A549 (cell line): ENCODE measurements at places on chromosomes 13 and 19.

- no peak for DNase-seq
Observed at GRCh38 chr19:21910318-21910717, 74.3 kb upstream of the ZNF43 start.

DNA sequence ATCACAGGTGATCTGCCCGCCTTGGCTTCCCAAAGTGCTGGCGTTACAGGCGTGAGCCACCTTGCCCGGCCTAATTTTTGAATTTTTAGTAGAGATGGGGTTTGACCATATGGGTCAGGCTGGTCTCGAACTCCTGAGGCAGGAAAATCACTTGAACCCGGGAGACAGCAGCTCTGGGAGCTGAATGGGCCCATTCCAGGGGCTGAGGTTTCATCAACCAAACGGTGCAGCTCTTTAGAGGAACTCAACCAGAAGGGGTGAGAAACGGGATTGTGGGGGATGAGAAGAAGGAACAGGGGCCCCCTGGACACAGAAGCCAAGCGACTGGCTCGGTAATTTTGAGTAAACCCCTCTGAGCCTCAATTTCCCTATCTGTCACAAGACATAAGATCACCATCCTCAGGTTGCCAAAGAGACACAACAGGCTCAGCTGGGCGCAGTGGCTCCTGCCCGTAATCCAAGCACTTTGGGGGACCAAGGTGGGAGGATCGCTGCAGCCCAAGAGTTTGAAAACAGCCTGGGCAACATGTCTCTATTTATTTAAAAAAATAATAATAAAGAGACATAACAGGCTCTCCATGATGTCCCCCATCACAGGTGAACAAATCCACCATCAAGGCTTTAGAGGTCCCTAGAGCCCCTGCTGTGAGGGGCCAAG is 562 bp downstream of the IQCN start:
- DNase-seq = no peak

DNA sequence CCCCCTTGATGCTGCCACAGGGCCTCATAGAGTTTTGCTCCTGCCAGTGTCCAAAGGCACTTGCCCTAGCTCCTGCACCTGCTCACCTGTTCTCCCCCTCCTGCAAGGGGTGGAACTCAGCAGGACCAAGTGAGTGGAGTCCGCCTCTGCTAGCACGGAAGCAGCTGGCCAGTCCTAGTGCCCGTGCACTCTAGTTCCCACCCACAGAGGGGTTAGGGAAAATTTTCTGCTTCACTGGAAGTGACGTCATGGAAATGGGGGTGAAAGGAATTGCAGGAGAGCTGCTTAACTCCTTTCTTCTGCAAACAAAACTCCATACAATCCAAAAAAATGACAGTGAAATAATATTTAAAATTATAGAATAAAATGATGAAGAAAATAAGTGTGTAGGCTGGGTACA is 609.7 kb upstream of the SLITRK1 start:
- no peak for DNase-seq

DNA sequence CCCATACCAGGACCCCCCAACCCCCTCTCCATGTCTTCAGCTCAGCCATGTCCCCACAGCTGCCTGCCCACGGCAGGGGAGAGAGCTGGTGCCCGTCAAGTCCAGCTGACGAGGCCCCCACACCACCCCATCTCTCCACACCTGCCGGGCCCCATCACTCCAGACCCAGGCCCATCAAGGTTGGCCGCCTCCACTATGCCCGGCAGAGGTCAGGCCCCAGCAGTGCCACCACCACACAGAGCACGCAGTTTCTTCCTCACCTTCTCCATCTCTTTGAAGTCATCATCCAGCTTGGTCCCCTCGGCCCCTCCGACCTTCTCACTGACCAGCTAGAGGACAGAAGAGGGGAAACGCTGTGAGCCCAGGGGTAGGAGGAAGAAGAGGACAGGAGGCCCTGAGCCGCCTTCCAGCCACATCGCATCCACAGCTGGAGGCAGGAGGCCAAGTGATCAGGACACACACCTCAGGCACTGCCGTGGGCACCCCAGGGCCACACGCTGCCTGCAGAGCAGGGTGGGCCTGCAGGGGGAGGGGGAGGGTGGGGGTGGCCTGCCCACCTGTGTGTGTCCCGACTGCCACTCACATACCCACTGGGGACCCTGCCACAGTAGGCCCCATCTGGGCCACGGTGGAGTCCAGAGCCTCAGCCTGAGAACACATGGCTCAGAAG is 23.4 kb downstream of the MPND start:
- no peak for DNase-seq

- no peak for DNase-seq
Observed at GRCh38 chr19:35265900-35266519, 2.8 kb upstream of the USF2 start.

DNA sequence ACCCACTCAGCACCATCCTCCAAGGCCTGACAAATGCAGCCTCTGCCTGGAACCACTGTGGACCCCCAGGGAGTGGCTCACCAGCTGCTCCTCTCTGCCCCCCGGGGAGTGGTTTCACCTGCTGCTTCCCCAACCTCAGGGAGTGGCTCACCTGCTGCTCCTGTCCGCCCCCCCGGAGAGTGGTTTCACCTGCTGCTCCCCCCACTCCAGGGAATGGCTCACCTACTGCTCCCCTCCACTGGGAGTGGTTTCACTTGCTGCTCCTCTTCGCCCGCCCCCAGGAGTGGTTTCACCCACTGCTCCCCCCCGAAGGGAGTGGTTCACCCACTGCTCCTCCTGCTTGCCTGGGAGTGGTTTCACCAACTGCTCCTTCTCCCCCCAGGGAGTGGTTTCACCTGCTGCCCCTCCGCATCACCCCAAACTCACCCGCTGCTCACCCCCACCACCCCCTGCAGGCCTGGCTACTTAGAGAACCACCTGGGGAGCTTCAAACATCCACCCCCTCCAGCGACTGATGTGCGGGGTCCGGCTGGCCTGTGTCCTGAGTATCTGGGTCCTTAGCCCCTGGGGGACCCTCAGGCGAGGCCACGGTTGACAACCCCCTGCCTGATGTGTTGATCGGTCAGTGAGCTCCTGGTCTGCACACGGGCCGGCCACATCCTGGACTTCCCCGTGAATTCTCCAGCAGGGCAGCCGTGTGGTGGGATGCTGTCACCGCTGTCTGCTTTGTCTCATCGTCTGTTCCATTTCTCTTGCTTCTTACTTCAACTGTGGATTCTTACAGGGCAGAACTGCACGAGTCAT is 14.6 kb upstream of the TMEM255B start:
- no peak for DNase-seq

DNA sequence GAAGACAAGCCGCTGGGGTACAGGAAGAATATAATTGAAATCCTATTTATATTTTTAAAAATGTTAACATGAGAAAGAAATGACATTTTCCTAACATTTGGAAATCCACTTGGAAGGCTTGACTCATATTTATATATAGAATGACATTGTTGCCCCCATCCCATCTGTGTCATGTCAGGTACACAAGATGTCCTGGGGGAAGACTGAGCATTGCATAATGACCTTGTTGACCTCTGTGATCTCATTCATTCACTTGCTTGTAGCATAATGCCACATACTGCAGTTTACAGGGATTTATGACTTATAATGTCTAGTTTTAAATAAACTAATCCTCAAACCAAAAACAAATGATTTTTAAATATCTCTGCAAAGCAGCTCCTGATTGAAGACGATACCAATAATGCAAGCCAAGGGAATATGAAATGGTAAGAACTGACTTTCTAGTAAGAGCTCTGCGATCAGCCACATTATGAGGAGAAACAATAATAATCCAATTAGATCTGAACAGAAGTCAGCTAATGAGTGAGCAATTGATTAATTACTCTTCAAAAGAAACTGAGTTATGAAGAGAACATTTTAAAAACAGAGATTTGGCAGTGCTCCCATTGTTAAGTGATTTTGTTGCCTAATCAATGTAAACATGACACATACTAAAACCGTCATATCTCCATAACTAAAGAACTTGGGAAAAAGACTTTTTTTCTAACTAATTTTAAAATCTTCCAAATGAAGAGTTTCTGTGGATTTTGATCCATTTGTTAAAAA is 21.2 kb upstream of the VWA8 start:
- no peak for DNase-seq

DNA sequence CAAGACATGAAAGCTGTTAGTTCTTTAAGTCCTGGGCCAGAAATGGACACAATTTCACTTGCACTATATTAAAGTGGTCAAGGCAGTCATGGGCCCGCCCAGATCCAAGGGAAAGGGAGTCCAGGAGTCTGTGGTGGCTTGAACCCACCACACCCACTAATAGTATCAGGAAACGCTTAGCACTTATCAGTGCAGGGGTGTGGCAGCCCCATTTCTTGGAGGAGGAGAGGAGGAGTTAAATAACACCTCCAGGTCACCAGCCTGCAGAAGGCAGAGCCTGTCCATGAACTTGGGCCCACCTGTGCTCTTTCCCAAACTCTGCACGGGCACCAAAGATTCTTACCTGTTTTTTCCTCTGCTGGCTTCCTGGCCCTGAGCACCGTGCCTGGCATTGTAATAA is 5.4 kb upstream of the NTN5 start:
- DNase-seq = no peak

GRCh38 chr13:47004027-47004426 is 107.2 kb upstream of the HTR2A start:
- no peak for DNase-seq

DNA sequence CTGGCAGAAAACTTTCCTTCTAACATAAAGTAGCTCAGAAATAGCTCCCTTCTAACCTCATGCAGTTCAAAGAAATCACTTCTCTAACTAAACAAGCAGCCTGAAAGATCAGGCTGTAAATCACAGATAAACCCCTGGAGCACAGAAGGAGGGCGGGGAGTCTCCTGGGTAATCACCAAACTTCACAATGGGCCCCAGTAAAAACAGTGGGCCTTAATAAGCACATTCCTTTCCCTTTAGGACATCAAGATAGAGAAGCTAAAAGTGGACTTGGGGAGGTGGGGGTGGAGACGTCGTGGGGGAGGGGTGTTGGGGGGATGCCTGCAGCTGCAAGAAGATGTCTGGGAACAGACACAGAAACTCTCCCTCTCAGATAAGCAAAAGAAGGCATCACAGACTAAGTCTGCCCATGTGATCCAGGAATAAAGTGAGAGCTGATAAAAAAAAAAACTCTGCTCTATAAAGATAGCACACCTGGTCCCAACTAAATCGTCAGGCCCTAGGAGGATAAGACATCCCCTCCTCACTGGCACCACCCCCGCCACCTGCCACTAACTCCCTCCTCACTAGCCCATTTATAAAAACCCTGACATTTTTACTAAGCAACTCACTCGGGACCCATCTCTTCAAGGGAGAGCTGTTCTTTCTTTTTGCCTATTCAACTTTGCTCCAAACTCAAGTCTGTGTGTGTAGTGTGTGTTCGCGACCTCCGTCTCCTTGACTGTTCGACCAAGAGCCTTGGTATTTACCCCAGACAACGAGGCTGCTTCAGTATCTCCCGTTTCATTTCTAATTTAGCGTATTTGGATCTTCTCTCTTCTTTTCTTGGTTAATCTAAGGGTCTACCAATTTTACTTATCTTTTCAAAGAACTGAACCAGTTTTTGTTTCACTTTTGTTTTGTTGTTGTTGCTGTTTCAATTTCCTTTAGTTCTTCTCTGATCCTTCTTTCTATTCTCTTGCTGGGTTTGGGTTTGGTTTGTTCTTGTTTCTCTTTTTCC is 31.7 kb downstream of the DNAJC15 start:
- DNase-seq = peak; percentile 10

DNA sequence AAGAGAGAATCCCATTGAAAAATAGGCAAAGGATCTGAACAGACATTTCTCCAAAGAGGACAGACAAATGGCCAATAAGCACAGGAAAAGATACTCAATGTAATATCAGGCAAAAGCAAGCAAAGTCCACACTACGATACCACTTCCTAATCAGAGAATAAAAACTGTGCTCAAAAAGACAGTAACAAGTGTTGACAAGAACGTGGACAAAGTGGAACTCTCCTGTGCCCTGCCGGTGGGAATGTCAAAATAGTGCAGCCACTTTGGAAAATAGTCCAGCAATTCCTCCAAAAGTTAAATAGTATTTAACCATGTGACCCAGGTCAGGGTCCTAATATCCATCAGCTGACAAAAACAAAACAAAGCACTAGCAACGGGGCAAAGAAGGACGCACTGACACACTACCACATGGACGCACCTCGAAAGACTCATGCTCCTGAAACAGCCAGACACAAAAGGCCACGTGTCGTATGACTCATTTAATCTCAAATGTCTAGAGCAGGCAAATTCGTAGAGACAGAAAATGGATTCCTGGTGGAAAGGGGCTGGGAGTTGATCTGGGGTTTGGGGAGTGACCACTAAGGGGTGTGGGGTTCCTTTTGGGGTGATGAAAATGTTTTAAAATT is 5.2 kb downstream of the MIER2 start:
- no peak for DNase-seq

DNA sequence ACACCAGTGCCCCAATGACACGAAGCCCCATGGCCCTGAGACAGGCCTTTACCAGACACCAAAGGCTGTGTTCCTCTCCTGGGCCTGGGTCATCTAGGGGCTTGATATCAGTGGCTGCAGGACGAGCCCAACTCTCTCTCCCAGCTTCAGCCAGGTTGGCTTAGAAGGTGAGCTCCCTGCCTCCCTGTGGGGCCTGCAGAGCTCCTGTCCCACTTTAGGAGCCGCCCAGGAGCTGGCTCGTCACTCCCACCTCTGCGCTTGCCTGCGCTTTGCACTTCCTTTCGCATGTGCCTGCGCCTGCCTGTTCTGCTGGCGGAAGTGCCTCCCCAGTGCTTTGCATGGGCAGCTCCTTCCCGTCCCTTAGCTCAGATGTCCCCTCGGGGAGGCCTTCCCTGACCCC is 4.9 kb downstream of the CALM3 start:
- no peak for DNase-seq

DNA sequence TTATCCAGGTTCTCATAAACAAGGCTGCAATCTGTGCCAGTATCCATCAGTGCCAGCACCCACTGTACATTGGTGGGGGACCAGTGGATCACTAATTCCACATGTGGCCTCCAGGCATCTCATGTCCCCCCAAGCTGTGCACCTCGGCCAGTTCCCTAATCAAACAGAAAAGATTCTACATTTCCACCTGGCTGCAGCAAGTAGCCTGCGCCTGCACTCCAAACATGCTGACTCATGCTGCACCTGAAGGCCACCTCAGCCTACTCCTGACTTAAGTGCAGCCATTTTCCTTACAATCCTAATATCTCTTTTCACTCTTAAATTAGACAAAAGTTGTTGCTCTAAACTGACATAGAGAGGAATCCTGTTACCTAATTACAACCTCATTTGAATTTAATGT is 729.4 kb upstream of the MIR17HG start:
- peak; percentile 9 for DNase-seq

GRCh38 chr19:29655648-29656335 is 9.5 kb upstream of the PLEKHF1 start:
- DNase-seq = no peak

DNA sequence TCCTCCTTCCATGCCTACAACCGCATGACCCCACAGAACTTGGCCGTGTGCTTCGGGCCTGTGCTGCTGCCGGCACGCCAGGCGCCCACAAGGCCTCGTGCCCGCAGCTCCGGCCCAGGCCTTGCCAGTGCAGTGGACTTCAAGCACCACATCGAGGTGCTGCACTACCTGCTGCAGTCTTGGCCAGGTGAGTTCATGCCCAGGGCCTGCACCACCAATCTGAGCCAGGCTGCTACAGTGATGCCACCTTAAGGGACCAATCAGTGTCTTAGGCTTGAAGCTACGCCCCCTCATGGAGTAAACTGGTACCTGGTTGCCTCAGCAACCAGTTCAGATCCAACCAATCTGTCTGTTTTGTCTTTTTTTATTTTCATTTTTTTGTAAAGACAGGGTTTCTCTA is 5.2 kb downstream of the SYDE1 start:
- DNase-seq = no peak
